K562 (cell line): ENCODE measurements at places on chromosomes 5 and 9. TPM values are rescaled to one million over a fixed set of nuclear protein-coding genes. Genes with fewer than 3 reads are reported as not detected.

The GFI1B gene
- 47.2 and 50.1 TPM in 2 replicates for polyA plus RNA-seq

The CD74 gene
- polyA plus RNA-seq: 0.32 and 1.9 TPM in 2 replicates

The LARP1 gene
- 113 and 114 TPM in 2 replicates for polyA plus RNA-seq

The LCN9 gene
- polyA plus RNA-seq: not detected in 2 replicates

The MPDZ gene
- 5.0 and 5.8 TPM in 2 replicates for polyA plus RNA-seq

The PCDHB4 gene
- not detected in 2 replicates for polyA plus RNA-seq

The CCDC183 gene
- 0.21 and 1.7 TPM in 2 replicates for polyA plus RNA-seq

The TBCA gene
- polyA plus RNA-seq: 596 and 618 TPM in 2 replicates
